ENCODE measurements at places on chromosomes 7 and 10.

DNA sequence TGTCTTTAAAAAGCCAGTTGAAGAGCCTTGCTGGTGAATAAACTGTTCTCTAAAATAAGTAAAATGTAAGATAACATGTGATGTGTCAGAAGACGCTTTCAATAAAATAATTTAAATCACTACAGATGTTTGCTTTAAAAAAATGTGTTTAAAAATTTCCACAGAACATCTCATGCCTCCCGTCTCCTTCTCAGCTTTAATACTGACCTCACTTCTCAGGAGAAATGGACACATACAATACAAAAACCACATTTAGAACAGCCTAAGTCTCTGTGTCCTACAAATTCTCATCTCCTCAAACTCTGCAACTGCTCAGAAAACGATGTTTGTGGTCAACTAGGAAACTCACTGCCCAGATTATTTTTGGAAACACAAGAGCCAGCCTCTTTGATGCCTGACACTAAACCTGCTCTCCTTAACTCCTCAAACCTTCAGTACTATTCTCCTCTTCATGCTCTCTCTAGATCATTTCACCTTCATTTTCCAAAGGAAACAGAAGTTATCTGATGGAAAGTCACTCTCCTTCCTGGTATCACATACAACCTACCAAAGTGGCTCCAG lies 120.3 kb downstream of the ZNF438 start:
- DNase-seq: no peak

- DNase-seq: no peak
Measured at GRCh38 chr10:94747838-94748237, 14.6 kb upstream of the CYP2C19 start.

DNA sequence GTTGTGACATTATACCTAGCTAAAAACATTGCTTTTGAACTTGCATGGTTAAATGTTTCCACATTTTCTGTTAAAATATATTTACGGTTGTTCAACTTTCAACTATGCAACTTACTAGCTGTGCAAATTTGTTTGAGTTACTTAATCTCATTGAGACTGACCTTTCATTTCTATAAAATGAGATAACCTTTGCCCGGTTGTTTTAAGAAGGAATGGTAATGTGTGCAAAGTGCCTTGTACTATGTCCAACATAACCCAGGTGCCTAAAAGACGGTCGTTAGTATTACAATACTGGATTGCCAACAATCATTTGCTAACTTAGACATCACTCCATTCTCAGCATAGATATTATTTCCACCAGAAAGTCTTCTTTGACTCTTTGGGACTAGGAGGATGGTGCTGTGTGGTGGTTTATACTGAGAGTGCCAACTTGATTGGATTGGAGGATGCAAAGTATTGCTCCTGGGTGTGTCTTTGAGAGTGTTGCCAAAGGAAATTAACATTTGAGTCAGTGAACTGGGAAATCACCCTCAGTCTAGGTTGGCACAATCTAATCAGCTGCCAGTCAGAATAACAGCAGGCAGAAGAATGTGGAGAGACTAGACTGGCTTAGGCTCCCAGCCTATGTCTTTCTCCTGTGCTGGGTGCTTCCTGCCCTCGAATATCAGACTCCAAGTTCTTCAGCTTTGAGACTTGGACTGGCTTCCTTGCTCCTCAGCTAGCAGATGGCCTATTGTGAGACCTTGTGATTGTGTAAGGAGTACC lies 85.2 kb upstream of the PDSS1 start:
- no peak for DNase-seq

DNA sequence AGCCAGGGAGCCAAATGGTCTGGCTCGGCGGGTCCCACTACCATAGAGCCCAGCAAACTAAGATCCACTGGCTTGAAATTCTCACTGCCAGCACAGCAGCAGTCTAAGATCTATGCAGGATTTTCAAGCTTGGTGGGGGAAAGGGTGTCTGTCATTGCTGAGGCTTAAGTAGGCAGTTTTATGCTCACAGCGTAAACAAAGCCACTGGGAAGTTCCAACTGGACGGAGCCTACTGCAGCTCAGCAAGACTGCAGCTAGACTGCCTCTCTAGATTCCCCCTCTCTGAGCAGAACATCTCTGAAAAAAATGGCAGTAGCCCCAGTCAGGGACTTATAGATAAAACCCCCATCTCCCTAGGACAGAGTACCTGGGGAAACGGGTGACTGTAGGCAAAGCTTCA lies 277.6 kb upstream of the PHF14 start:
- DNase-seq: no peak

- DNase-seq: no peak
Measured at GRCh38 chr10:45461034-45461433, 87.0 kb downstream of the ALOX5 start.

DNA sequence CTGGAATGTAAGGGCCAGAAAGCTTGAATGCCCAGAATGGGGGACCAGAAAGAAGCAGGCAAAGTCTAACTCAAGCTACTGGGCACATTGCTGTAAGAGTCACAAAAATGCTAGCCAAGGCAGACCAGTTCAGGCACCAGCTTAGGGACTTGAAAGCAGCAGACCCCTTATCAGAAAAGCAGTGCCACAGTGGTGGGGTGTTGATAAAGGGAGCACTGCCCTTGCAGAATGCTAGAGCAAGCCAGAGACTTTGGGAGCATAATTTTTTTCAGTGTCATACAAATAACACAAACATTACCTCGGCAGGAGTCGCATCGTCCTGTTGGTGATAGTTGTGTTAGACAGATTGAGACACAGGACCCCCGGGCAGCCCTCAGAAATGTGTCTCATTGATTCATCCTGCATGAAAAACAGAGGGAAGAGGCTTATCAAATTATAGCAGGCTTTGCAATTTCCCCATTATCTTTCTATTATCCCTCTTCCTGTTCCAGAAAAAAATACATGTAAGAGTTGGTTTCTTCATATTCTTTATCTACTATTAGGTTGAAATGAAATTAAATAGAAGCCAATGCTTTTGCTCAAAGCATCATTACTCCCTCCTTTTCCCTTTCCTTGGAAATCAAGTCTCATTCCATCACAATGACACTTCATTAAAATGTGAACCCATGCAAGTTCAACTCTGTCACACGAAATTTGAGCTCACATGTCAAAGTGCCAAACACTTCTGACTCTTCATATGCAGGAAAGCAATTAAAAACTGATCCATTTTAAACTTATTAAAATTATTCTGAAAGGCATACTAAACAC lies 13.4 kb downstream of the LRRC17 start:
- DNase-seq: peak; percentile 28

DNA sequence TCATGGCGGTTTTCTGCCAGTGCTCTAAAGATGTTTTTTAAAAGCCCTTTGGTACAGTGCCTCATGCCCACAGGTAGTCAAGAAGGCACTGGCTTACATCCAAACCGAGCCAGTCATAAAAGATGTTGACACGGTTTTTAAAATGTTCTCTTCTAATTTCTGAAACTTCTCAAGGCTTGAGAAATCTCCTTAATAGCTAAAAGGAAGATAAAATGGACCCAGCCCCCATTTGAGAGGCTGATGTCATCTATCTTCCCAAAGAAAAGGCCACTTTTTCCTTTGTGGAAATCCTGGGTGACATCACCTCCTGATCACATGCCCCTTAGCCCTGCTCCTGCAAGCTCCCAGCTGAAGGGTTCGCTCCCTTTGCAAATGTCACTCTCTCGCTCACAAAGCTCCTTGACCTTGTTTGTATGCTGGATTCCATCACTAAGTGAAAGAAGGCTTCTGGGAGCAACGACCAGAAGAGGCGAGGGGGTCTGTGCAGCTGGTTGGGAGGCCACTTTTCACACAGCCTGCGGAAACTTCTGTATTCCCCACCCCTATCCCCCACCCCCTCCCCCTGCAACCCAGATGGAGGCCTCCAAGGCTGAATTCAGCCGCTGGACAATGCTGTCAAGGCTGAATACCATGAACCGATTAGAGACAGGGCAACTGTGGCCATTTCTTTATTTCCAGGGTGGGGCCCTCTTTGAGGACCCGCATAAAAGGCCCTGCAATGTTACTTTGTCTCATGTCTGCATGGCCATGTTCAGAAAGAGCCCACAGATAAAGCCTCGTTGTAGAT lies 122.8 kb downstream of the CUBN start:
- no peak for DNase-seq

- DNase-seq: no peak
Measured at GRCh38 chr7:8425223-8425622, 8.2 kb upstream of the NXPH1 start.

Data from BE2C (cell line).